ENCODE measurements at places on chromosomes 4 and X.
A peak's percentile ranks its signal among the peaks of the same experiment; 100 is the strongest.

DNA sequence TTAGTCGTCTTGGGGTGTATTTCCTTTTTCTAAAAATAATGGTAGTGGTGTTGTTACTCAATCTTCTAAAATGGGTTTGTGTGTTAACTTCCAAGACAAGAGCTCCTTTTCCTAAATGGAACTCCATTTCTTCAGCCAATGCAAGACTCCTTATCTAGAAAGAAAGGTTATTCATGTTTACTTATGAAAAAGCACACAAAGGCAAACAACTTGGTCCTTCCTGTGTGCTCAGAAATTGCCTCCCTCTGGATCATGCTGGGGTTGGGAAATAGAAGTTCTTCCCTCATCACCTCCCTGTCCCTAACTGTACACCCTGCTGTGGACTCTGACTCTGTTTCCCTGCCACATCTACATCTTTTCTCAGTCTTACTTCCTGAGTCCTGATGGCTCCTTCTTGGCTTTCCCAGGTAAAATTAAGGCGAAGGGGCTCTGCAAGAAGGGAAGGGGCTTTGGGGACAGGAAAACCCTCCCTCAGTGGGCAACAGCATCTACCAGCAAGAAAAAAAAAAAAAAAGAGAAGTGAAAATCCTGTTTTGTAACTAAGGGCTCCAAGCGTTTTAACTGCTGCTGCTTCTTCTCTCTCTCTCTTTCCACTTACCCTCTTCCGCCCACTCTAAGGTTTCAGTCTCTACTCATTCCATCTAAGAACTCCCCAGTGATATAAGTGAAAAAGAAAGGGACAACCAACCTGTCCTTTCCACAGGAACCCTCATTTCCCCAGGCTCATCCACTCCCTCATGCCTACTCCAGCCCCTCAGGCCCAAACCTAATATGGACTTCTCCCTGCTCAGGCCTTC, 19.8 kb upstream of the TASL start:
- DNase-seq = no peak

DNA sequence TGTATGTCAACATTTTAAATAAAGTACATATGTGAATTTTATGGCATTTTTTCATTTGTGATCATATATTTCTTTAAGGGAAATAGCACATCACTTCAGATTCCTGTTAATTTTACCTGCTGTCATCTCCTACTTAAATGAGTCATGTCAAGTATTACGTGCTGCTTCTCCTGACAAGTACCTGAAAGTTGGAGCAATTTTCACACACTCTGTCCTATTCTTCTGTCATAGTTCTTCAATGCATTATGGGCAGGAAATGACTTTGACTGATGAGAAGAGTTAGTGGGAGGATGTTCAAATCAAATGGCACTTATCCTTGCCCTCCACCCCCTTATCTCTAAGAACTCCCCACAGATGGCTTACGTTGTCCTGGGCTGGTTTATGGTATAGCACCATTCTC, 64.2 kb upstream of the SYTL5 start:
- DNase-seq = no peak

GRCh38 chrX:96438803-96439202, 245.8 kb upstream of the DIAPH2 start:
- DNase-seq = no peak

GRCh38 chrX:40759374-40759773, 24.0 kb upstream of the MED14 start:
- DNase-seq = no peak

DNA sequence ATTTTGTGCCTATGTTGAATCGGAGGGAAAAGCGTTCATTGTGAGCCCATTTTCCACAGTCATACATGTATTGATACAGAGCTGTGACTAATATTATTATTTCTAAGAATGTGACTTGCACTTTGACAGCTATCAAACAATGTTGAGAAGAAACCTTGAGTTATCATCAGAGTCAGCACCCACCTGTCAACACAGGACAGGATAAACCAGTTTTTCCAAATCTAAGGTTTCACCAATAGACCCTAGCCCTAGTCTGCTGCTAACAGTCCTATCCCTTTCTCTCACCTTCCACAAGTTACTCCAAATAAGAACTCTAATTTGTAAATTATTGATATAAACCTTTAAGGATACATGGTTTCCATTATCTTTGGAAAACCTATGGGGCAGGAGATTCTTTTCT, 47.7 kb upstream of the DHX15 start:
- no peak for DNase-seq

- peak; percentile 4 for DNase-seq
These were observed 11.8 kb upstream of the ZNF630 start for GRCh38 chrX:48083212-48083611.

DNA sequence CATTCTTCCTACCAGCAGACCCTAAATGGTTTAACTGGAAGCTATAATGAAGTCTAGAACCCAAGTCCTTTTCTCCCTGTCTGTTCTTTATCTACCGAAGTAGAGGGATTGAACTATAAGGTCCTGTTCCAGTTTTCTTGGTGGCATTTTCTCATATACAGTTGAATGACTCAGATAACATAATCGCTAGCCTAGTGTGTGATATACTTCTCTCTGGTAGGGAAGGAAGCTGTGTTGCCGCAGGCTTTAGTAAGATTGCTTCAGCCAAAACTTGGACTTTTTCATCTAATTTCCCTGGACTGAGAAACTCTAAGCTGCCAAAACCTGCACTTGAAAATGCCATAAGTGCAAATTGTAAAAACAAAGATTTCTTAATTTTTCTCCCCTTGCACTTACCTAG, 123.4 kb downstream of the NWD2 start:
- DNase-seq = no peak

GRCh38 chr4:12120968-12121367, 692.3 kb upstream of the HS3ST1 start:
- DNase-seq = no peak

- no peak for DNase-seq
These were observed 67.4 kb downstream of the CRMP1 start for GRCh38 chr4:5825321-5826041.

- no peak for DNase-seq
These were observed 211.7 kb downstream of the MAML3 start for GRCh38 chr4:139942241-139942640.

DNA sequence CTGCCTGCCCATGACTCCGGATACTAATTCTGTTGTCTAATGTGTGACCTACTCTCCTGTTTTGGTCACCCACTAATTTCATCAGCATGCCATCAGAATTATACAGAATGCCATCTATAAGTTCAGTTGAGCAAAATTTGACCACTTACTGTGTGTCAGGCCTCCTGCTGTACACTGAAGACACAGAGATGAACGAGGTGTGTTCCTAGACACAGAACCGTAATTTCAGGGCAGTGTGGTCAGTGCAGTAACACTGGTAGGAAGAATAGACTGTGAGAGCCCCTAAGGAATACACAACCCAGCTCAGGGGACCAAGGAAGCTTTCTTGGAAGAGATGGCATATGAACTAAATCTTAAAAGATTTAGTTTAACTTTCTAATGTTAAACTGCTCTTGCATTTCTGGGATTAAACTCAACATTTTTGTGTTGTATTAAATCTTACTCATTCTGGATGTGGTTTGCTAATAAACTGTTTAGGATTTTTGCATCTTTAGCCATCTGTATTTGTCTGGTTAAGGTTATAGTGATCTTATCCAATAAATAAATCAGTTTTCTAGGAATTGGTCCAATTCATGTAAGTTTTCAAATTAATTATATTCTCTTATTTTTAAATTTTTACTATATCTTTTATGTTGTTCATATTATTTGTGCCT, 34.3 kb downstream of the KANTR start:
- DNase-seq = no peak

DNA sequence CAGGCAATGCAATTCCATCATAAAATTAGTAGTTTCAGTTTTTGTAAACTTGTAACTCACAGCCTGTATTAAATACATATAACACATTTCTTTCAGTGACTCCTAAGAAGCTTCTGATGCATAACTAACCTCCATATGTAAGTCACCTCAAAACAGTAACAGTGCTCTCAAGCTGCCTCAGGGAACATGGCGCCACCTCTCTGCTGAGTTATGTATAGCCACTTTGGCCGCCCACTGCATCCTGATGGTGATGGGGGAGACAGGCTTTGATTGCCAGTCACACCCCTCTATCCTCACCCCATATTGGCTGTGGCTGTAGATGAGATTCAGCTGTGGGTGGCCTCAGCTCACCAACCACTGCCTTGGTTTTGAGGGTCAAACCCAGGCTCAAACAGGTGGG, 54.3 kb downstream of the LRBA start:
- DNase-seq = no peak

- no peak for DNase-seq
These were observed 2.5 kb upstream of the DDX60 start for GRCh38 chr4:168321006-168321405.

- DNase-seq = no peak
These were observed 442.2 kb upstream of the FRG1 start for GRCh38 chr4:189498457-189498856.

GRCh38 chr4:107721436-107722100, 1.5 kb upstream of the PAPSS1 start:
- no peak for DNase-seq

GRCh38 chrX:123447506-123447905, 263.4 kb downstream of the GRIA3 start:
- DNase-seq = no peak

GRCh38 chrX:2576793-2577192, 76.0 kb upstream of the DHRSX start:
- no peak for DNase-seq

- DNase-seq = no peak
These were observed 55.8 kb downstream of the IL1RAPL2 start for GRCh38 chrX:104621781-104622180.

- DNase-seq = no peak
These were observed 238.4 kb downstream of the SNCA start for GRCh38 chr4:89598602-89599001.

DNA sequence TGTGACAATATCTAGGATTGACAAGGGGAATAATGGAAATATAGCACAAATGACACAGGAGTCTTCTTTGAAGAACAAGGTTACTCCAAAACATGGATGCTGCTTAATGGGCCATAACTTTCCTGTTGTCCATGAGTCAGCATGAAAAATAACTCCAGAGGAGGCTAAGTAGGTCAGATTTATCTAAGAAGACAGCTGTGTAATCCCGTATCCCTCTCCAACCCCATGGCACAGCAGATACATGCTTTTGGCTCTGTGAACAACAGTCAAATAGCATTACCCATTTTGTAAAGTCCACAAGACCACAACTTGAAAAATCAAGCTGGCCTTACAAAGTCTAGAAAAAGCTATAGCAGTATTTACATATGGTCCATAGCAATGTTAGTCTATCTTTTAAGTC, 2.1 kb upstream of the TMEM131L start:
- no peak for DNase-seq

DNA sequence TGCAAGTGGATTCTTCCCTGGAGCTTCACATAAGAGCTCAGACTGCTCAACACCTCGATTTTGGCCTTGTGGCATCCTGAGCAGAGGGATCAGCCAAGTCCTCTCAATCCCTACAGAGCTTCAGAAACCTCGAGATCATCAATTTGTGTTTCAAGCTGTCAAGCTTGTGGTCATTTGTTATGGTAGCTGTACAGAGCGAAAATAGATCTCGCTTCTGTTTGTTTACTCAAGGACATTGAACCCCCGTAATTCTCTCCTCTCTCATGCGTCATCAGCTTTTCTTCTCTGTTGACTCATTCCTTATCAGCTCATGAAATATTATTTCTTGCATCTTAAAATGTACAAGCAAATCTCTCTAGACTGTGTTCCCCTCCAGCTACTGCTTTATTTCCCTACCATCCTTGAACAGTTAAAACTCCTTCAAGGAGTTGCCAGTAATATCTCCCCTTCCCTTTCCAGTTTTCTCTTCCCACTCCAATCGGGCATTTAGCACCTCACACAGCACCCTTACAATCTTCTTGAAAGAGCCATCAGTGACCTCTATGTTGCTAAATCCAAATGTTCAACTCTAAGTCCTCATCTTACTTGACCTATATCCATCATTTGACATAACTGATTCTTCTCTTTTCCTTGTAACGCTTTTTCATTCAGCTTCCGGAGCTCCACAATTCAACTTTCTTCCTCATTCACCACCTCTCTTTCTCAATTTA, 106.2 kb upstream of the FAT1 start:
- no peak for DNase-seq

- DNase-seq = no peak
These were observed 334.9 kb downstream of the OPHN1 start for GRCh38 chrX:68098431-68098830.

GRCh38 chrX:103635436-103635835, 6.7 kb downstream of the TCEAL1 start:
- no peak for DNase-seq

GRCh38 chr4:8736090-8736825, 135.4 kb downstream of the HMX1 start:
- DNase-seq = no peak

- no peak for DNase-seq
These were observed 35.7 kb downstream of the SHROOM4 start for GRCh38 chrX:50778272-50778671.

GRCh38 chr4:4968161-4968725, 51.0 kb downstream of the CYTL1 start:
- DNase-seq = no peak

DNA sequence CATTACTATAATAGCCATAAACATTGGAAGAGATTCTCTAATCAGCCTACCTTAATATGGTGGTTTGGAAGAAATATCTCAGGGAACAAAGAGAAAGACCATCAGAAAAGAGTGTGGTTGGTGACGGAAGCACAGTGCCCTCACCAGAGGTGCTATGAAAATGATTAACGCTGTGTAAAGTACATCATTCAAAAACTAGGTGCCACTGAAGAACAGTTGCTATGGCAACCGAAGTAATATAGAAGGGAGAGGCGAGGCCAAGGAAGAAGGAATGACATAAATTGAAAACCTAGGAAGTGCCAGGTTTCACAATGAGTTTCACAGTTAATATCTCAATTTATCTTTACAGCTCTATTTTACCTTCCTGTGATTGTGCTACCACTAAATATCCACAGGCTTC, 57.0 kb upstream of the ARSJ start:
- no peak for DNase-seq

- no peak for DNase-seq
These were observed 48.0 kb upstream of the GRXCR1 start for GRCh38 chr4:42844422-42845070.

DNA sequence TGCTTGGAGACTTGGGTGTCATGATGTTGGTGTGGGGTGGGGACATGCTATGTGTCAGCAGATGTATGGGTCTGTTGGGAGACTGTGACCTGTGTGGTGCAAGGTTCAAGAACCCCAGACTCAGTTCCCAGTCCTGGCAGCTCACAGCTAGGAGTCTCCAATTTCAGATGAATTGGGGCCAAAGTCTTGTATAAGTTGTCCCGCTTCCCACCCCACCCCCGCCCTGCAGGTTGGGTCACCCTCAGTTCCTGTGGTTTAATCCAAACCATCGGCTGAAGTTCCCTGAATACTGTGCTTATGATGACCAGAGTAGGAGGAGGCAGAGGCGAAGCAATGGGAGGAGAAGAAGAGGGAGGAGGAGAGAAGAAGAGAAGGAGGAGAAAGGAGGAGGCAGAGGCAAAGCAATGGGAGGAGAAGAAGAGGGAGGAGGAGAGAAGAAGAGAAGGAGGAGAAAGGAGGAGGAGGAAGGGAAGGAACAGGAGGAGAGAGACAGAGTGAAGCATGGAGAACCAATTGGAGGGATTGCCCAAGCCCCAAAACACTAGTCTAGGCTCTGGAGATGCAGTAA, 112.6 kb downstream of the EFNB1 start:
- DNase-seq = no peak

Data from C1 segment of cervical spinal cord (tissue), 14 donors.